Lung (tissue), 17 donors: ENCODE measurements at places on chromosomes 2 and 18. TPM values are rescaled to one million over a fixed set of nuclear protein-coding genes. Genes with fewer than 3 reads are reported as not detected.

GRCh38 chr2:86300496-86300895 lies 36.9 kb downstream of the REEP1 start:
- DNase-seq: peak; percentile 27

- DNase-seq: no peak
These were observed 33.5 kb downstream of the SCN1A start for GRCh38 chr2:166094325-166094724.

GRCh38 chr2:138433995-138434951 lies 67.3 kb upstream of the SPOPL start:
- no peak for DNase-seq

- peak; percentile 78 for DNase-seq
These were observed 141.7 kb downstream of the SH3RF3 start for GRCh38 chr2:109270505-109271312.

GRCh38 chr2:218022131-218022850 lies 19.5 kb upstream of the TNS1 start:
- peak; percentile 9 for DNase-seq

LCT gene
- not detected for total RNA-seq

GRCh38 chr2:15346624-15347023 lies 214.5 kb downstream of the NBAS start:
- DNase-seq: no peak

- DNase-seq: no peak
These were observed 885.3 kb upstream of the CELF4 start for GRCh38 chr18:38450876-38451275.

GRCh38 chr2:235146206-235146605 lies 194.4 kb downstream of the SH3BP4 start:
- no peak for DNase-seq

DNA sequence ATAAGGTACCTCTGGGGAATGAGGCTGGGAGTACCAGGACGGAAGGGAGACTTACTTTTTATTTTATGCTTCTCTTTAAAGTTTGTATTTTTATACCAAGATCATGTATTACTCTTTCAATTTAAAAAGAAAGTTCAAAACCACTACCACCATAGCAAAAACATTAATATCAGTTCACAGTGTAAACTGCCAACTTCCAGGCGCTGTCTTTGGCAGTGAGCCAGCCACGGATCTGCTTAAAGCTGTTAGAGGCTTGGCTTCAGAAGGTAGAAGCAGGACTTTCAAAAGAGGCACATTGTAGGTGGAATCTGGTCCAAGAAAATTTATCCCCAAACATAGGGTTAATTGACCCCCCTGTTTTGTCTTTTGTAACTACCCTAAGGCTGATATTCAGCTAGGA lies 74.8 kb downstream of the B3GNT2 start:
- DNase-seq: peak; percentile 80

DNA sequence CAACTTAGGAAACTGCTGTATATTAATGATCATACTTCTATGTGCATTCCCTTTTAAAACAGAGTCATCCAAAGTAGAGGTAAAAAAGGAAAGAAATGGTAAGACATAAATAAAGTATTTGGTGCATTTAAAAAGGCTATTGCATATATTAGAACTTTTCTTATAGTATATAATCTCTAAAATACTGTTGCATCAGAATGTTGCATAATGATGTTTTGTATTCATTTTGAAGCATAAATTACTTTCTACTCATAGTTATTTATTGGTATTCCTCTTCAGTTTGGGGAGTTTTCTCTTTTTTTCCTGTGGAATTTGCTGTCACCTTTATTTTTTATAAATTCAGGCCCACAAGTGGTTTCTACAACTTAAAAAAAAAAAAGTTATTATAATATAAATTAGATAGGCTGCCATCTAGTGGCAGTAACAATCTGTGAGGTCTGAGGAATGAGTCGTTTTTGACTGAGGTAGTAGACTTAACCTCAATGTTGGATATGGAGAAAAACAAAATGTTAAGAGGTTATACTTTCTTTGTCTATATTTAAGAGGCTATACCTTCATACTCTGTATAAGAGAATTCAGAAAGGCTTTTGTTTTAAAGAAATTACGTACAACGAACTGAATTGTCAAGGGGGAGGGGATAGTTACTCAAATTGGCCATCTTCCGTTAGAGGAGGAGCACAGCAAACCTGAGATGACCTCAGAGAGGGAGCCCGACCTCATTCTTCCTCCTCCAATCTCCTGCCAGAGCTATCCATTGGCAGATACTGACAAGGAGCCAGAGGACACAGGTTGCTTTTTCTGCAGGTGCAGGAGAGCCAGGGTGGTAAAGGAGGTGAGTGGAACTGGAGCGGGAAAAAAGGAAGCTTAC lies 23.8 kb downstream of the ANKAR start:
- peak; percentile 68 for DNase-seq

GRCh38 chr2:207418419-207418818 lies 111.3 kb upstream of the CREB1 start:
- DNase-seq: no peak

DNA sequence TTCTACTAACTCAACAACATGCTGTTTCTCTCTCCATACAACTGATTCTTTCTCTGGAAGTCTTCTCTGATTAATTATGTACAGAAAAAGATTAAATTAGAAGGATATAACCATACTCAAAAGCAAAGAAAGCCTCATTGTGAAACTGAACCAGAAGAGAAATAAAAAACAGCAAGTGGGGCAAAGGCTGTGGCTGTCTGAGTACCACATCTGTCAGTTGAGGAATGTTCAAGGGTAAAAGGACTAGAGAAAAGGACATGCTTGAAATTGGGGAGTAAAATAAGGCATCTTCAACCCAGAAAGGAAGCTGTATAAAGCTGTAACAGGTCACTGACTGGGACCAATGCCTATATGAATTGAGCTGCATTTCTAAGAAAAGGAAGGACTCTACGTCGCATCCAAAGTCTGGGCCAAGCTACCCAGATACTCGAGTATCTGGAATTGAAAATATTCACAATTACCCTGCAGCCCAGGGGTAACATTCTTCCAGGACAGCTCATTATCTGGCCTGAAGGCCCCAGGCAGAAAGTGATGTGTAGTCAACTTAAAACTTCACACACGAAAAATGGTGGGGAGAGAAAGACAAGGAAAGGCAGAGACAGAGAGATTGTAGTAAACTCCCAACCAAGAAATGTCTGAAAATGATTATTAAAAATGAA lies 356.0 kb upstream of the GALNT5 start:
- DNase-seq: no peak

GRCh38 chr2:9809064-9809356 lies 34.3 kb upstream of the TAF1B start:
- peak; percentile 22 for DNase-seq

GRCh38 chr2:137178951-137179377 lies 413.6 kb downstream of the THSD7B start:
- DNase-seq: no peak

HOXD12 gene
- total RNA-seq: not detected

DNA sequence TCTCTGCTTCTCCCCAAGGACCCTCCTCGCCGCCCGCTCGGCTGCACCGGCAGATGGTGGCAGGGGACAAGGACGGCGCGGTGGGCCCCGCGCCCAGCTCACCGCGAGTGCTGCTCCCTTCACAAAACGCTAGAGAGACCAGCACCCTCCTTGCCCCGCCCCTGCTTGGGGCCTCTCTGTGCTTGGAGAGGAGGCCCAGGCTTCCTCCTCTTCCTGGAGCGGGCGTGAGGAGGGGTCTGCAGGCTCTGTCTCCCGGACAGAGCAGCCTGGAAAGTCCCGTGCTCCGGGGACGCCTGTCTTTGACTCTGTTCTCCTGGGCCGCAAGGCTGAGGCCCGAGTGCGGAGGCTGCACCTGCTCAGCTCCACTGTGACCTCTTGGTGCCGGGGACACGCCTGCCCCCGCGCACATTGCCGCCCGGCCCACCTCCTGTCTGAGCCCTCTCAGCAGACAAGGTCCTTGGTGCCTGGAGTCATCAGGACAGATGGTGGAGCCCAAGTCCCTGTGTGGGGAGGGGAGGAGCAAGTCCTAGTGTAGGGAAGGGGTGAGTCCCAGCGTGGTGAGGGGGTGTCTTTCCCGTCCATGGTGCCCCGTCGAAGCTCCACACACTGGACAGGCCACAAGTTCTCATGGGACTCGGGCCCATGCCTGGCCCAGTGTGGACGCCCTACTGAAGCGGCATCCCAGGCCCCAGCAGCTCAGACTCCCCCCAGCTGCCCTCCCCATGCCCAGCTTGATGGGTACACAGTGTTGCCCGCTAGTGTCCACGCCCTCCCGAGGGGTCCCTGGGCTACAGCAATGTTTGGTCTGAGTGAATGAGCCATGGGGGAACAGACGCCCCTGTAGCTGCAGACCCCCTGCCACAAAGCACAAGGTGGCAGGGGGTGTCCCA lies 33.8 kb downstream of the RTP5 start:
- DNase-seq: no peak

- no peak for DNase-seq
These were observed 73.7 kb downstream of the CDK15 start for GRCh38 chr2:201879996-201880395.

GRCh38 chr2:75241696-75242095 lies 42.4 kb upstream of the TACR1 start:
- DNase-seq: no peak

MAP3K19 gene
- 21.1 TPM for total RNA-seq

- DNase-seq: no peak
These were observed 113.8 kb upstream of the NRXN1 start for GRCh38 chr2:51145761-51146160.

UGT1A8 gene
- 0.26 TPM for total RNA-seq

- no peak for DNase-seq
These were observed 81.0 kb upstream of the PMAIP1 start for GRCh38 chr18:59818769-59819168.

MC4R gene
- total RNA-seq: 0.37 TPM

- no peak for DNase-seq
These were observed 361.0 kb downstream of the ANAPC1 start for GRCh38 chr2:111523009-111523408.

DNA sequence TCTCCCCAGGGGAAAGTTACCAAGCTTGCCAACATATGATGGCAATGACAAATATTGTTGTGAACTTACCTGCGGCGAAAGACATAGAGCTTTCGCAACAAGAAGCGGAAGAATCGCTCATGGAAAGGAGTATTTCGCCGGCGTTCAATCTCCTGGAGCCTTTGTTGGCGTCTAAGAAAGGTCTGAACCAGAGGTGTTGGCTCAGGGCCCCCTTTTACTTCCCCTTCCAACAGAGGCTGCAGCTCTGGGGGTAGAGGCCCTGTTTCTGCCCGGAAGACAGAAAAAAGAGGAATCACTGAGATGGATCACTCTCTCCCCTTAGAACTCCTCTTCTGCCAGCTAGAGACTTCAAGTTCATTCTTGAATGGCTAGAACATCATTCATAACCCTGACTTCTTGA lies 10.8 kb downstream of the GGCX start:
- DNase-seq: no peak

DNA sequence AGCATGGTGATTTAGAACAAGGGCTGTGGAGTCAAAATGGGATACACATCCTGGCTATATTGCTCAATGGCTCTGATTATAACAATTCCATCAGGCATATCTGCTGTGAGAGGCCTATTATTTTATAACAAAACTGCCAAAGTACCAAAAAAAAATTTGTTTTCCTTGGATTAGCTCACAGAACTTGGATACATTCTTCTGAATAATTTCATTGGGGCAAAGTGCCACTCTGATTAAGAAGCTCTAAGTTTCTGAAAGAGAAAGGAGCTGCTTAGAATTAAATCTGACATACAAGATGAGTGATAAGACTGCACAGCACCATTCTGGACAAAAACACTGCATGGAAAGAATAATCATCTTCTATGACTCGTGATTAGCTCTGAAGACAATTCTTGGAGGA lies 85.7 kb downstream of the SMC6 start:
- no peak for DNase-seq

- DNase-seq: no peak
These were observed 123.0 kb upstream of the SLC39A10 start for GRCh38 chr2:195533771-195534642.

DNA sequence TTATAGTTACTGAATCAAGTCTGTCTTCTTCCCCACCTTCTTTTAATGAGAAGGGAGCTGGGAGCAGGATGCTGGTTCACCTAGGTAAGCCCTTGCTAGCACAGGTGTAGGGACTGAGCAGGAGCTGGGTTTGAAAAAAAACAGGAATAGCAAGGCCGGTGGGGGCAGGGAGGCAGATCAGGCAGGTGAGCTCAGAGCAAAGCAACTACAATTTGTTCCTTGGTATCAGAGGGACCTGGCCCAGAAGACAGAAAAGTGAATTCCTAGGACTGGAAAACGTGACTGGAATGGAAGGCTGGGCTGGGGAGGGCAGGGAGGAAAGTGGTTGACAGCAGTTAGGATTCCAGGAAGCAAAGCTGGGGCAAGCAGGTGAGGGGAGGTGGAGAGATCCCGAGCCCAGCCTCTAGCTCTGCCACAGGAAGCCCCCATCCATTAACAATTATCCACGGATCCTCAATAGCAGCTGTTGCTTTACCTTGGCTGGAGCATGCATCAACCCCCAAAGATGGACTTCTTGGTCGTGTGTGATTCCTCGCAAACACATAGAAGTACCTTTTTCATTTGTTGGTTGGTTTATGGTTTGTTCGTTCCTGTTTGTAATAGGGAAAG lies 118.4 kb downstream of the LNPK start:
- no peak for DNase-seq

- DNase-seq: peak; percentile 18
These were observed 791.3 kb upstream of the CHAC2 start for GRCh38 chr2:52976143-52976949.

GRCh38 chr18:29123706-29124530 lies 947.0 kb upstream of the CDH2 start:
- no peak for DNase-seq

DNA sequence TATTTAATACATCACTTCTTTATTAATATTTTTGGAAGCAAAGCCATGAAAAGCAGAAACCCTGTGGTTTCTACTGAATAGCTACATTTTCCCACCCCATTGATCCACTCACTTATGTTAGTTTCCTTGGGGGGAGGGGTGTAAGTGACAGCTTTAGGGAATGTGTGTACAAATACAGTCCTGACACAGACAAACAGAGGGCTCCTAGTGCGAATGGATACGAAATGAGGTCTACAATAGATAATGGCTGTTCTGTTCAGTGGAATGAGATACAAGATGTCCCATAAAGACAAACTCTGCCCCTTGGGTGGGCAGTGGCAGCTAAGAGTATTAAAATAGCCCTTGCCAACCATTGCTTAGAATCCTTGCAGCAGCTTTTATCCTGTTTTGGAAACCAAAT lies 312.9 kb downstream of the NCKAP5 start:
- DNase-seq: peak; percentile 21

DNA sequence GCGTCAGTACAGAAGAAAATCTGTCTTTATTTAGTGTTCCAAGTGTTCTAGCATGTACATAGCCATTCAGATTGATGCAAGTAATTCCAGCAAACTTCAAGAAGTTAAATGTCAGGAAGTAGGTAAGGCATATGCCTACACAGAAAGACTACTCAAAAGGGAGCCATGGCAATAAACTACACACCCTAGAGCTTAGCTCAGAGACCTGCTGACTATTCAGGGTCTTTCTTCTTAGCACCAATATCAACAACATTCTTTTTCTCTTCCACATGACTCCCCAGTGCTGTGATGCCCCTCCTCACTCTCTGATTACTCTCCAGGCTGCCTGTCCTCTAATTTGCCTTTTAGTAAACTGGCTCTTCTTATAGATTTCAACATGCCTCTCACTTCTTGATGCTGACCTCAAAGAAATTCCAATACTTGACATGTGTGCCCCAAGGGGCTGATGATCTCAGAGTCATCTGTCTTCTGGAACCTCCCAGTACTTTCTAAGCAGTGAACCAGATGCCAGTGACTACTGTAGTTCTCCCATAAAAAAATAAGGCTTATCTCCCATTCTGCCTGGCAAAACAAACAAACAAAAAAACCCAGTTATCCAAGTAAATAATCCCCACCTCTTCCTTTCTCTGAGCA lies 909.2 kb upstream of the FANCL start:
- DNase-seq: no peak
